ENCODE measurements at places on chromosomes 12 and 14.

DNA sequence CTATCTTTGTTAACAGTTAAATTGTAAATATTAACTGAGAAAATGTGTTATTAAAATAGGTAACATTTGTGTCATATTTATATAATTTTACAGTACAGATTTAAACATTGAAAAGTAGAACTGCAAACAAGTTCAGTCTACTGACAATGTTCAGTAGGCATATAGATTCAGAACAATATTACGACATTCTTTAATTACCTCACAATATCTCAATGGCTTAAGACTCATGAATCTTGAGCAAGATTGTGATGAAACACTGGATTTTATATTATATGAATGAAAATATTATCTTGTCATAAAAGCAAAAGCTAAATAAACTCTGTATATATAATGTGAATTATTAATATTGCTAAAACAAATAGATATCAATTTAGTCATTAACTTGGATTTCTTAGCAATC is 194.9 kb downstream of the ADAMTS20 start:
- no peak for DNase-seq

GRCh38 chr12:11777962-11778361 is 128.5 kb downstream of the ETV6 start:
- DNase-seq = no peak

GRCh38 chr14:96011607-96012006 is 27.6 kb upstream of the C14orf132 start:
- DNase-seq = no peak

- DNase-seq = no peak
Measured at GRCh38 chr12:112252184-112252583, 126.8 kb downstream of the TRAFD1 start.

- DNase-seq = no peak
Measured at GRCh38 chr12:109729371-109729781, 15.8 kb downstream of the FAM222A start.
